Psoas muscle (tissue), 8 donors: ENCODE measurements at places on chromosomes 6 and 20. TPM values are rescaled to one million over a fixed set of nuclear protein-coding genes. Genes with fewer than 3 reads are reported as not detected.

The CYP24A1 gene
- total RNA-seq, result not detected

The SAPCD1 gene
- 0.59 TPM for total RNA-seq

- no peak for DNase-seq
Measured at GRCh38 chr6:160015778-160016684, 47.1 kb downstream of the IGF2R start.

GRCh38 chr6:53461696-53462095 lies 83.2 kb downstream of the GCLC start:
- no peak for DNase-seq

GRCh38 chr6:73088138-73088813 lies 137.0 kb downstream of the KHDC1L start:
- DNase-seq, result no peak

GRCh38 chr6:14671261-14671681 lies 553.7 kb downstream of the CD83 start:
- DNase-seq, result peak; percentile 62

The ZSCAN26 gene
- total RNA-seq, result 7.4 TPM

DNA sequence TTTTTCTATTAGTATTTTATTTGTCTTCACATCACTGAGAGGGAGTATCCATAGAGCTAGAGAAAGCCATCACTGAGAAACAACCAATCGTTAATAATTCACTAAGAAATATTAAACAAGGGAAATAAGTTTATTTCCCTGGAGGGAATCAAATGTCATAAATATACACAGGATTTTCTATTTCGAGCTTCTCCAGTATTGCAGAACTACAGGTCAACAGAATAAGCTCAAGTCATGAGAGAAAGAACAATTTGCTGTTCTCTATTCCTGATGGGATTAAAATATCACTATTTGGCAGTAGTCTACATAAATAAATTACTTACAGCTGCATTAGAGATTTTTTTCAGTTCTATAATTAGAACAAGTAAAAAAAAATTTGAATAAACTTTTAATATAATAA lies 2.2 kb upstream of the FAM162B start:
- no peak for DNase-seq

The CRISP3 gene
- not detected for total RNA-seq

- no peak for DNase-seq
Measured at GRCh38 chr6:128600397-128600951, 80.1 kb upstream of the PTPRK start.

The OPRM1 gene
- not detected for total RNA-seq

DNA sequence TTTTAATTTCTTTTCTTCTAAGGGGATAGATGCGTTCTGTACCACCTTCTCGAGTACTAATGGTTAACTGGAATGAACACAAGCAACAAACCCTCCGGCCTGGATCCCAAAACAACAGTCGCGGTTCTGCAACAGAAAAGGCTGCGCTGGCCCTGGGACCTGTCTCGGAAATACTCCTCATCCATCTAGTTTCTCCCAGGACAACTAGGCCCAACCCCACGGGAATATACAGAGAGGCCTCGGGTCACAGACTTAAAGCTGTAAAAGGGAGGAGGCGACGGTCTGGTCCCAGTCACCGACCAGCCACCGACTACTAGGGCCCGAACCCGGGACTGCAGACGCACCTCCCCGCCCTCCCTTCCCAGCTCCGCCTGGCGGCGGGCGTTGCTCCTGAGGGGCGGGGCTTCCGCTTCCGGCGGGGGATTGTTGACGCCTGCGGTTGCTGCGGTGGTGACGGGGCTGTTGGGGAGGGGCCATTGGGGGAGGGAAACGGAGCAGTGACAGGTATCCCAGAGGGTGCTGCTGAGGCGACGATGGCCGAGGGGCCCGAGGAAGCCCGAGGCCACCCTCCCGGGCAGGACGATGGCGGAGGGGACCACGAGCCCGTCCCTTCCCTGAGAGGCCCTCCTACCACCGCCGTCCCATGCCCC lies at the start of gene FAM8A1:
FAM8A1 (plus strand) TSS at position 426 of the 650 bp plus-strand sequence; CDS start at position 534, 108 bp downstream.
- DNase-seq, result peak; percentile 98

The HTR1E gene
- not detected for total RNA-seq

DNA sequence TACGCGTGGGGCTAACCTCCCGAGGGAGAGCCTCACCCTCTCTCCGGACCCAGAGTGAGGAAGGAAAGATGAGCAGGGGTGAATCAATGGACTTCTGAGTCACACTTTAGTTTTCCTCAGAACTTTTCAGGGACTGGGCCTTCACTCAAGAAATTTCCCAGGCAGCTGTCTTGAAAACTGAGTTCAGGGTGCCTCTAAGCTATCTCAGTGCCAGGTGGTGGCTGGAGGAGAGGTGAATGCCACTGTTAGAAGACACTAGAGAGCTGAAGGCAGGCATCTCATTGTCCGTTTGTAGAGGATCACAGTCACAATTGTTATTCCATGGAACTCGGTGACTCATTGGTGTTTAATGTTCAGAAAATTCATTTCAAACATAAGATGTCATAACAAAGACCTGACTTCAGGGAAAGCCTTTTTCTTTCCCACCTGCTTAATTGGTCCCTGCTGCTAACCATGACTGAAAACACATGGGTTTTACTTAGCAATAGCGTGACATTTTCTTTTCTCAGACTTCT lies 5.3 kb upstream of the SERPINB6 start:
- no peak for DNase-seq

The CARMIL1 gene
- total RNA-seq, result 1.0 TPM

DNA sequence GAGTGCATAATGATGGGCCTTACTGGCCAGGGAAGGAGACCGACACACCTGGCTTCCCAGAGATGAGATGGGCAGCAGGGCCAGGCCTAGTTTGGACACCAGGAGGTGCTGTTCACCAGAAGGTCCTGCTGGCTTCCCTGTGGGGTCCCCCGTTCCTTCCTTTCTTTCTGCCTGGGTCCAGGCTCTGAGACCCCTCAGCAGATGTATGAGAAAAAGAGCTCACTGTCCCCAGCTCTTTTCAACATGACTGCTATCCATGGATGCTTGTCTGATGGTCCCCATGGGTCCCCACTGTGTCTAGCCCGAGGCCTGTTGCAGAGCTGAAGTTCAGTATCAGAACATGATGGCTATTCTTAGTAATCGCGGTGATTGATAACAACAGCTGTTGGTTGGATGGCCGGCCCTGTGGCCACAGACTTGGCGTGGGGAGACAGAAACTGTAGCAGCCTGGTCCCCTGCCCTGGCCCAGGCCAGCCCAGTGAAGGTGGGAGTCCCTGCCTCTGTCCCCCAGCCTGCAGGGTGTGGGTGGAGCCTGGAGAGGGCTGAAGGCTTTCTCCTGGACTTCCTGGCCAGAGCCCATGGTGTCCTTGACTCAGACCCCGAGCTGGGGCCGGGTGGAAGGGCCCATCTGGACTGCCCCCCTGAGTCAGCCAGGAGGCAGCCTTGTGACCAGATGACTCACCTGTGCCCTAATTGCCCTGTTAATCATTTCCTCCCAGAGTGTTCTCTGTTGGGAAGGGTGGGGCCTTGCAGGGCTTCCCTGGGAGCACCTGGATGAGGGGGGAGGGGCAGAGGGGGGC lies 9.9 kb upstream of the BAK1 start:
- peak; percentile 93 for DNase-seq

- DNase-seq, result no peak
Measured at GRCh38 chr6:15524861-15525401, 137.9 kb downstream of the DTNBP1 start.

DNA sequence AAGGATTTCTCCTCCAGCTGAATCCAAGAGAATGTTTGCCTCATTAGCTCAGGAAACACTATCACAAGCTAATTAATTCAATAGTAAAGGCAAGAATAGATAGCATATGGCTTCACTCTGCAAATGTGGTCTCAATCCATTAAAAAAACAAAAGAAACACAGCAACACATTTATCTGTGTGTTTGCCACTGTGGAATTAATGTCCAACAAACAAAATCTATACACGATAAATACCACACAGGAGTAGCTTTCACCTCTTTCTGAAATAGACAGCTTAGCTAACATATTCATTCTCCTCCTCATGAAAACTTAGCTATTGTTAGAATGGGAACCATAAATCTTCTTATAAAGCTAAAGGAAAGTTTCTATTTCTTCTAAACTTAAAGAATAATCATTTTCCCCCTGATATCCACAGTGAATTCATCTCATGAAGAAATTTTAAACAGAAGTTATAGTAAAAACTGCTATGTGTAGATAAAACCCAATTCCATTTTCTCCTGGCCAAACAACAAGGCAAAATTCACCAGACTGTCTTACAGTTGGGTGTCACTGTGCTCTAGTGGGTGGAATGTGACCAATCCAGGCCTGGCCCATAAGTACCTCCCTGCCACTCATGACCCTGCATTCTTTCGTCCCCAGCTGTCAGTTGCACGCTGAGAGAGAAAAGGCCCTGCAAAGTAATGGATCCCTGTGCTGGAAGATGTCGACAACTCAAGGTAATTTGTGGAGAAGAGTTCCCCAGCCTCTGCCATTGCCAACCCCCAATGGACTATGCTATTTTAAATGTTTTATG lies 92.9 kb upstream of the NRSN1 start:
- no peak for DNase-seq

- DNase-seq, result no peak
Measured at GRCh38 chr20:6740096-6740495, 27.4 kb upstream of the BMP2 start.

GRCh38 chr20:54199721-54200176 lies 8.1 kb upstream of the PFDN4 start:
- peak; percentile 67 for DNase-seq

DNA sequence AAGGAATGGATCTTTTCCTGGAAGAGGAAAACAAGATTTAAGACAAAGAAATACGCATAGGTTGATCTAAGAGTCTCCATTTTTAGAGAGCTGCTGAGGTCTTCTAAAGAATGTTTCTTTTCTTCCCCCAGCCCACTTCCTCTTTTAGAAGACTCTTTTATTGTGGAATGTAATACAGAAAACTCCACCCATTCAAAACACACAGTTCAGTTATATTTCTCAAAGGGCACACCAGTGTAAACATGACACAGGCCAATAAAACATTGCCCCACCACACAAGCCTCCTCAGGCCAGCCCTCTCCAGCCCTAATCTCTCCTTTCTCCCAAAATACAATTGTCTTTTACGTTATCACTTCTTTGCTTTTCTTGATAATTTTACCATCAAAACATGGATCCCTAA lies 42.8 kb downstream of the SLC35B3 start:
- no peak for DNase-seq

DNA sequence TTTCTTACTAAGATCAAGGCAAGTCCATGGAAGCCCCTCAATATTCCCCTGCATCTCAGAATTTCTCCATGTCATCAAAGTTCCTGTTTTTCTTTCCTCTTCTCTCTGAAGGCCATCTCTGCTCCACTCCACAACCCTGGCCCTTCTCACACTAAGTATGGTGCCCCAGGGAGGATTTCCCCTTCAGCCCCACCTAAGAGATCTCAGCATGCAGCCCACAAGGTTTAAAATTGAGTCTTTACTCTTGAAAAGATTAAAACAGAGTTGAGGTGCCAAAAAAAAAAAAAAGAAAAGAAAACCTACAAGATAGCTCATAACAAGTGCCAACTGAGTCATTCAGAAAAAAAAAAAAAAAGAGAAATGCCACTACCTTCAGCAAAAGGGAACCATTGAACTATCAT lies 36.5 kb upstream of the TNFAIP3 start:
- no peak for DNase-seq

DNA sequence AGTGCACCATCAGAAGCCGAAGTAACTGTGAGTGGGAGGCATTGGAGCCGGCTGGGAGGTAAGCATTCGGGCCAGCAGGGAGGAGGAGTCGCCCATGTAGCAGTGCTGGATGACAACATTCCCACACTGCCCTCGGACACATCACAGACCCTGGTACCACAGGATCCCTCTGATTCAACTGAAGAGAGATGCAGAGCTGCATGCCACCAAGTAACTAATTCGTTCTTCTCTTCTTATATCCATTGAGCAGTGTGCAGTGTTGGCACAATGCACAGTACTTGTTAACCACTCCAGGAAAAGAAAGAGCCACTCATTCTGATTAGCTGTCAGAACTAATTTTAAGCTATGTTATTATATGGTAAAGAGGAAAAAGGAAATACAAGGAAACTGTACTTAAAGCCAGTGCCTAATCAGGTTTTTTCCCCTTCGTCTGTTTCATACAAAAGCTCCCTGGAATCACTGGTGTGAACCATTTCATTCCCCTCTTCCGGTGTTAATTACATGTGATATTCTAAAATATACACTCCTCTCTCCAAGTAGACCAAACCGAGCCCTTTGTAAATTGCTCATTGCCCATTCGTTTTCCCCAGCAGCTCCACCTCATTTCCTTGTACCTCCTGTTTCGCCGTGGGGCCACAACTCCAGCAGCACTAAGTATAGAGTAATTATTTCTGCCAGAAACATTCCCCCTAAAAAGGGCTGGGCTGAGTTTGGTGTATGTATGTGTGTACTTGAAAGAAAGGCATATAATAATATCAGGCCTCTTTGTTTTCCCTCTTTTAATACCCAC lies 32.4 kb upstream of the ADTRP start:
- no peak for DNase-seq

DNA sequence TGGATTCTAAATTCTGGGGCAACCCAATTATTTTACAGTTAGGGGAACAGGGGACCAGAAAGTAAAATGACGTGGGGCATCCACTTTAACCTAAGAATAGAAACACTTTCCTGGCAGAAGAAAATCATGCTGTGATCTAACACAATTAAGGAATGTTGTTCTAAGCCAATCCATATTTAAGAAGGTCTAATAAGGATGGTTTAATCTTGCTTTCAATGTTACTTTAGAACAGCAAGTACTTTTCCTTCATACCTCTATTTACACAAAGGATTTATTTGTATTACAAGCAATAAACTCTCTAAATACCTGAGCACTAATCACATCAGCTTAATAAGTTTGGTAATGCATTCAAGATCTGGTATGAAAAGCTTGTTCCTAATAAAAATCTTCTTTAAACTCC lies 32.4 kb downstream of the SLC2A12 start:
- DNase-seq, result no peak

DNA sequence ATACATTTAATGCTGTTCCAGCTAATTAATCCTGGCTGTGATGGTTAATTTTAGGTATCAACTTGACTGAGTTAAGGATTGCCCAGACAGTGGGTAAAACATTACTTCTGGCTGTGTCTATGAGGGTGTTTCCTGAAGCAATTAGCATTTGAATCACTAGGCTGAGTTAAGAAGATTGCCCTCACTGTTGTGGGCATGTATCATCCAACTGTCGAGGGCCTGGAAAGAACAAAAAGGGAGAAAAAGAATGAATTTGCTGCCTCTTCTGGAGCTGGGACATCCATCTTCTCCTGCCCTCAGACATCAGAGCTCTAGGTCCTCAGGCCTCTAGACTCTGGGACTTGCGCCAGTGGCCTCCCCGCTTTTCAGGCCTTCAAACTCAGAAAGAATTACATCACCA lies 34.3 kb downstream of the SDHAF4 start:
- DNase-seq, result no peak
